ENCODE measurements at places on chromosomes 3 and 15. TPM values are rescaled to one million over a fixed set of nuclear protein-coding genes. Genes with fewer than 3 reads are reported as not detected.

DNA sequence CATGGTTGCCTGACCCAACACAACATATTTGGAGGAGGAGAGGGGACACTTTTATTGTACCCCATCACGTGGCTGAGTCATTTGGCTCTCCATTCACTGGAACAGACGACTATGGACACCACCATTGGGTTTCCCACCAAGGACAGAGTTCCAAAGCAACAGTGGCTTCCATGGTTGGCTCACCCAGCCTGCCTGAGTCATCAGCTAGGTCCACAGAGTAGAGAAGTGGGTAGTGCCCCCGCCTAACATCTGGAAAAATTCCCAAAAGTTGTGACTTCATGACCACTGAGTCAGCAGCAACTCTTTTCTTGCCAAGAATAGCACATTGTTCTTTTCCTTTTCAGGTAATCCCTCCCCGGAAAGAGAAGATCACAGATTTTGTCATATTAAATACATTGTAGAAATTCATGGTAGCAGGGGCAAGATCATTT, 3.0 kb upstream of the PPP1R2 start:
- peak; percentile 54 for DNase-seq
- no peak overlapping the region for H3K4me3 ChIP-seq
- H3K27me3 ChIP-seq = no peaks in the 10 kb centered on the region
- peak overlapping the region; percentile 68 for H3K27ac ChIP-seq
- H3K4me1 ChIP-seq = no peaks in the 10 kb centered on the region
- H3K36me3 ChIP-seq = no peaks in the 10 kb centered on the region

- no peak overlapping the region for H3K27ac ChIP-seq
- no peaks in the 10 kb centered on the region for H3K4me1 ChIP-seq
- DNase-seq = no peak
- H3K4me3 ChIP-seq = no peak overlapping the region
Observed at GRCh38 chr3:64408770-64409169, 183.5 kb upstream of the PRICKLE2 start.

Gene ARL14
- not detected for total RNA-seq

- H3K36me3 ChIP-seq = no peaks in the 10 kb centered on the region
- H3K27ac ChIP-seq = no peak overlapping the region
- no peak overlapping the region for H3K4me3 ChIP-seq
Observed at GRCh38 chr3:155934230-155934629, 63.8 kb downstream of the GMPS start.

Gene MED12L
- 0.51 TPM for total RNA-seq
